A673 (cell line): ENCODE measurements at places on chromosomes 12 and 14. TPM values are rescaled to one million over a fixed set of nuclear protein-coding genes. Genes with fewer than 3 reads are reported as not detected.

The BBOF1 gene
- 1.6 and 3.2 TPM in 2 replicates for total RNA-seq

The RASSF3 gene
- 37.7 and 38.2 TPM in 2 replicates for total RNA-seq

The PMEL gene
- total RNA-seq = 1.2 and 2.0 TPM in 2 replicates

The NTF3 gene
- total RNA-seq = not detected in 2 replicates

The ARMH4 gene
- total RNA-seq = 7.8 and 14.2 TPM in 2 replicates

The FSCB gene
- total RNA-seq = not detected in 2 replicates

The POU6F1 gene
- 13.5 and 13.6 TPM in 2 replicates for total RNA-seq

The ESR2 gene
- 0.46 and 0.71 TPM in 2 replicates for total RNA-seq

The TSPAN9 gene
- 35.5 and 41.9 TPM in 2 replicates for total RNA-seq

The ARHGEF40 gene
- total RNA-seq = 89.6 and 94.1 TPM in 2 replicates

The CMA1 gene
- total RNA-seq = not detected in 2 replicates
